ENCODE measurements at places on chromosomes 5 and 9.
A peak's percentile ranks its signal among the peaks of the same experiment; 100 is the strongest.

- DNase-seq = no peak
Measured at GRCh38 chr9:16238623-16239138, 631.8 kb downstream of the BNC2 start.

DNA sequence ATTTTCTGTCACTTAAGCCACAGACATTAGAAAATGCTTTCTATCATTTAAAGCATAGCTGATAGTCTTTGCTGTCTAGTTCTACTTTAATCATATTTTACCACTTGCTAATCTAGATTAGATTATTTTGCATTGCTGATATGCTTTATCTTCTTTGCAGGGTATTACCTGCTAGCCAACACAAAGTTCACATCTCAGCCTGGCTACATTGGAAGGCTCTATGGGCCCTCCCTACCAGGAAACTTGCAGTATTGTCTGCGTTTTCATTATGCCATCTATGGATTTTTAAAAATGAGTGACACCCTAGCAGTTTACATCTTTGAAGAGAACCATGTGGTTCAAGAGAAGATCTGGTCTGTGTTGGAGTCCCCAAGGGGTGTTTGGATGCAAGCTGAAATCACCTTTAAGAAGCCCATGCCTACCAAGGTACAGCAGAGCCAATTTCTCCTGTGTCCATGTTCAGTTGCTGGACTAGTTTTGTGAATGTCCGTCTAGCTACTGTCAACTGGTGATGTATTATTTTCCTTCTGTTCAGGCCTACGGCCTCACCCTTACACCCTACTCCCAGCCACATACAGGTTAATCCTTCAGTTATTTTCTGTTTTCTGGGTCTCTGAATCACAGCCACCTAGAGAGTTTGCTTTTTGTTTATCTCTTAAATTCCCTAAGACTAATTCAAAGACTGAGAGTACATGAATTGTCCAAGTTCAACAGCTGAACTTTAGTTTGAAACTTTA, 99.9 kb downstream of the MAMDC2 start:
- no peak for DNase-seq

- no peak for DNase-seq
Measured at GRCh38 chr5:178740921-178741320, 10.5 kb upstream of the ZNF354A start.

GRCh38 chr5:133827830-133828229, 140.6 kb downstream of the C5orf15 start:
- DNase-seq = no peak

- DNase-seq = no peak
Measured at GRCh38 chr9:91253488-91253887, 108.2 kb downstream of the AUH start.

DNA sequence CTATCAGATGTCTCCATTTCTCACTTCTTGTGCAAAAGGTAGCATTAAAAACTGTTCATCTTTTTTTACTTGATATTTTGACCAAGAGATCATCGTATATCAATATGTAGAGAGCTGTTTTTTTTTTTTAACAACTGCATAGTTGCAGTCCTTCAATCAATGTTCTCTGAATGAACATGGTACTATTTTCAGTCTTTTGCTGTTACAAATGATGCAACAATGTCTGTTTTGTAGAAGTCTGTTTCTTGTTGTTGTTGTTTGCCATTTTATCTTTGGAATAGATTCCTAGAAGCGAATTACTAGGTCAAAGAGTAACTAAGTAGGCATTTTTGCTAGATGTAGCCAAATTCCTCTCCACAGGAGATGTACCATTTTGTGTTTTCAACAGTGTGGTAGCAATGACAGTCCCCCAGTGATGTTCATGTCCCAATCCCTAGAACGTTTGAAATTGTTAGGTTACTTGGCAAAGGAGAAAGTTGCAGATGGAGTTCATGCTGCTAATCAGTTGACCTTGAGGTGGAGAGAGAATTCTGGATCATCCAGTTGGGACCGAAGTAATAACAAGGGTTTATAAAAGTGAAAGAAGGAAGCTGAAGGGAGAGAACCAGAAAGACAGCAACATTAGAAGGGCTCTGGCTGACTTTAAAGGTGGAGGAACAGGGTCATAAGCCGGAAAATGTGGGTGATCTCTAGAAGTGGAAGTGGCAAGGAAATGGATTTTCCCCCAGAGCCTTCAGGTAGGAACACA, 6.3 kb downstream of the MTREX start:
- no peak for DNase-seq

DNA sequence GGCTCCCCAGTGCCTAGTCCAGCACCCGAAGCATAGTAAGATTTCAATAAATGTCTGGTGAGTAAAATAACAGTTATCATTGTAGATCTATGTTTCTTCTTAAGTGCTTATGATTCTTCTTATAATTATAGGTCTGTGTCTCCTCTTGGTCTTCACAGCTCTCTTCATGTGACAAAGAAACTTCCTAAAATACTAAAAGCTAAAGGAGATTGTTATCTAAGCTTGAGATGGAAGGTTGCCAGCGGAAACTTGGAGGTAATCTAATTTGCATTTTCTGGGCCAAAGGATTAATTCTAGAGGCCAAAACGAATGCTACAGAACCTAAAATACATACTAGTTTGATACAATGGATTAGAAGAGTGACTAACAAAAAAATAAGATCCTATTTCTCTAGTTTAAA, 13.6 kb upstream of the ARHGAP26 start:
- no peak for DNase-seq

DNA sequence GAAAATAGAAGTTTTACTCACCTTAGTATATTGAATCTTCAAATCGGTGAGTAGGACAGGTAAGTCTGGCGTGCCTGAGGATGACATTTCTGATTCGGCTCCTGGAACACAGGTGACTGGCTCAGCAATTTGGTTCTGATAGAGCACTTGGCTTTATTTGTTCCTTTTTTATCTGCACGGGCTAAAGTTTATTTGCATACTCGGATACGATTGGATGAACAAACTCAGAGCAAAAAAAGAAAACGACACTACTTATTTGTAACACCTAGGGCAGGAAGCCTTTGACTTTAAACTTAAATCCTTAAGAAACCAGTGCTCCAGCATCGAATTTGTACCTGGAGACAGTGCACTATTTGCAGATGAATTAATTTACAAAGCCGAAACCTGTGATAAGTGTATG, at the start of gene ALDH1A1:
TSS of gene ALDH1A1 (minus strand) at position 140 of the 400 bp plus-strand sequence. CDS start at position 87, 53 bp downstream.
- no peak for DNase-seq

DNA sequence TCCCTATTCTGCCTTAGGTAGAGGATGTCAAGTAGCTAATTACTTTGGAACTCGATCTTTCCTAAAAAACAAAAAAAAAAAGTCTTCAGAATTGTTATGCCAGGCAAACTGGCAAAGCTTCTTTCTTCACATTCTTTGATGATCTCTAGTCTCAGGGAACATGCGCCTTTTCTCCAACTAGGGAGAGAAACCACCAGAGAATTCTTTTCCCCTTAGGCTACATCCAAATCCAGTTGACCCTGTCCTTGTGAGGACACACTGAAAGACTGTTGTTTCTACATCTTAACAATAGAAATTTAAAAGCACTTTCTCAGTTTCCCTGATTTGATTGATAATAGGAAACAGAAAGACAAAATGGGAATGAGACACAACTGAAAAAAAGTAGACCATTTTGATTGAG, 94.7 kb upstream of the ITGA2 start:
- DNase-seq = no peak

GRCh38 chr5:108672639-108673038, 75.1 kb upstream of the FER start:
- DNase-seq = no peak

DNA sequence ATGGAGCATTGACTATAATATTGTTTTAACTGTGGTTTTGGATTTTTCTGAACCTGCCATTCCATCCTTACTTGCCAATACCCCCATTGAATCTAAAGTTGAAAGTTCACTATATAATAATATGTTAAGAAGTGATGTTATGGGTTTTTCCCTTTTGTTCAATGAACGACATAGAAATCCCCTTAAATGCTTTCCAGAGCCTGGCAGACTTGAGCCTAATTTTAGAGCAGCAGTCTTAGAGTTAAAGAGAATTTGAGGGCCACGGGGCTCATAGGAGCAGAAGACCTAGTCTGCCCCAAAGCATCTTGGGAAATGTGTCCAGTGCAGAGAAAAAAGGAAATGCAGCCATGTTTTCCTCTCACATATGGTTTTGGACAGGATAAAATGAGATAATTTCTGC, 146.1 kb upstream of the SLC44A1 start:
- DNase-seq = no peak

DNA sequence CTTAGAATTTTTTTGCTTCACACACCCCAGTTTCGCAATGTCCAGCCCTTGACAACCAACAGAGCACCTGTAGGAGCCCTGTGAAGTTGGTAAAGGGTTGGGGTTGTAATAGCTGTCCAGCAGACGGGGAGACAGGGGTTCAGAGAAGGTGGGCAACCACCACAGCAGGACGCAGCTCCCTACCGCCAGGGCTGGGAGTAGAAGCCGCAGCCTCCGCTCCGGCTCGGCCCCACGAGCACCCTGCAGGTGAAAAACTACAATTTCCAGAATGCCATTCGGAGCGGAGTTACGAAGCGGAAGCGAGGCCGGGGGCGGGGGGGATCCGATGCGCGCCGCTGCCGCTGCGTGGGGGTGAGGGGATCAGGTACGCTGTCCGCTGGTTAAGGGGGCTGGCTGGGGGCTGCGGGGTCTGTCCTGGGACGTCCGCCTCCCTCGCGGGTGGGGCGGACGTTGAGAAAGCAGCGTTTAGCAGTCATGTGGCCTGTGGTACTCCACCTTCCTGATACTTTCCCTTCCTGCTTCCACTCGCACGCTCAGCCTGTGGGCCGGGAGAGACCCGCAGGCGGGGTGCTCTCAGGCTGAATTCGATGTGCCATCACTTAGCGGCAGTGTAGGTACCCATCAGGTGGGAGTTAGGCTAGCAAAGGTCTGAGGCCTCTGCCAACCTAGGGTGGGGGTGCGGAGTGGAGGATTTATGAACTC, at the start of gene TRMT10B:
TSS of gene TRMT10B (plus strand) at position 317 of the 702 bp plus-strand sequence. CDS start 8,127 bp downstream, outside the sequence.
- DNase-seq = peak; percentile 93

- no peak for DNase-seq
Measured at GRCh38 chr9:110995420-110996340, 42.6 kb downstream of the LPAR1 start.

DNA sequence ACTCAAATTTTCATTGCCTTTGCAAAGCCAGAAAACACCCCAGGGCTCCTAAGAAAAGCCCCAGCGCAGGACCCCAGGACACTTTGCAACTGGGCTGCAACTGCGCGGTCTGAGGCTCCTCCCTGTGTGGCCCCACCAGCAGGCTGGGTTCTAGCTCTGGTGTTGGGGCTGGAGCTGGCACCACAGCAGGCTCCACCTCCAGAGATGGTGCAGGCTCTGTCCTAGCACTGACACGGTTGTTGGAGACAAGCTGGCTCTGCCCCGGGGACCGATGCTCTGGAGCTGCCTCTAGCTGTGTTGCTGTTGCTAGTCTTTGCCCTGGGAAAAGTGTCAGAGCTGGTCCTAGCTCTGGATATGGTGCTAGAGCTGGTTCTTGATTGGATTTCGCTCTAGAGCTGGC, 13.6 kb downstream of the LCN10 start:
- no peak for DNase-seq

- no peak for DNase-seq
Measured at GRCh38 chr9:16135968-16136367, 583.1 kb downstream of the CCDC171 start.

DNA sequence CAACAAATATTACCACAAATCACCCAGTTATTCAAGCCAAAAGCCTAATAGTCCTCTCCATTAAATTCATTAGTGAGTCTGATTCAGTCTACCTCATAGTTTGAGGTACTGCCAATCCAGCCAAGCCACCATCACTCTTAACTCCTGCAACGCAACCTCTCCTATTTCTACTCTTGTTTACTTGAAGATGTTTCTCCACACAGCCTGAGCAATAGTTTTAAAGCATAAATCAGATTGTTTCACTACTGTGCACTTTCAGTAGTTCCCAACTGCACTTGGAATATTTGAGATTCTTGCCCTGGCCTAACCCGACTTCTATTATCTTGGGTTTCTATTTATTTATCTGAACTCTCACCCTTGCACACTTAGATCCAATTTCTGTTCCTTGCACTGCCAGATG, 85.5 kb downstream of the YIPF5 start:
- no peak for DNase-seq

DNA sequence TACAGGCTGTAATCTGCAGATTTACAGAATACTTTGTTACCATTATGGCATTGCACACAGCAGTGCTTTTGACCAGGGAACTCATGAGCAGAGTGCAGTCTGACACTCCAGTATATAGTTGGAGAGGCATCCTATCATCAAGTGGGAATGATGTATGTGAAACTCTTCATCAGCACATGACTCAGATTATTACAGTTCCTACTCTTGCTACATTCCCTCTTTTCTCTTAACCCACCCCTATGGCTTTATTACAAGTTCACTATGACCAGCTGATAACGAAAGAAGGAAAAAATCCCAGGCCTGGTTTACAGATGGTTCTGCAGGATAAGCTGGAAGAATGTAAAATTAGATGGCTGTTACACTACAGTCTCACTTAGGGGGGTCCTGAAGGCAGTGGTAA, 385.9 kb downstream of the RASEF start:
- no peak for DNase-seq

DNA sequence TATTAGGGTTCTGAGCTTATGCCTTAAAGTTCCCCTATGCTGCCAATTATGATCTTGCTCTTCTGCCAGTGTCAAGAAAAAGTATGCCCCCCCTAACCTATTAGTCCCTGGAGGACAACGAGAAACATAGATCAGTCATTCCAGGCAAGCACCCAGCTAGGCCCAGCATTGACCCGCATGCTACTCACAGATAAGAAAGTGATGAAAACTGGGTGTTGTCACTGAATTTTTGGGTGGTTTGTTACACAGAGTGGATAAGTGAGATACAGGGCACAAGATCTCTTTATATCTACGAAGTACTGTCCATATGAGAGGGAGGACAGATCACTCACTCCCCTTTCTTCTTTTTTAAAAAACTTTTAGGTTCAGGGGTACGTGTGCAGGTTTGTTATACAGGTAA, 6.4 kb upstream of the TEX48 start:
- DNase-seq = no peak

DNA sequence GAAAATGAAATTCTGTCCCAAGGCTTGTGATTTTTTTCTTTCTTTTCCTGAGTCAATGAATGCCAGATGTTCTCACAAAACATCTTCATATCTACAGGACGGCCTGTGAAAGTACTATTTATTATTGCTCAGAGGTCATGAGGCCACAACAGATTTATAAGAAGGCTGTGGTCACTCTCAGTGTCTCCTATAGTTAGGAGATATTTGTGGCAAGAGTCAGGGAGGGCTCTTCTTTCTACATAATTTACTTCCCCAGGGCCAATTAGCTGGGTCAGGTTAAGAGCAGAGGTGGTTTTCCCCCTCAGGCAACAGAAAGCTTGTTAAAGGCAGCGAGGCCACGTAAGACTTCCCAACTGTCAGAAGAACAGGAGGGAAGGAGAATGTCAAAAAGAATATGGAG, 248.7 kb downstream of the SLIT3 start:
- DNase-seq = no peak

Measured in posterior cingulate gyrus (tissue), 11 donors.